ENCODE measurements at places on chromosomes 11 and 22.

GRCh38 chr11:100863080-100863581, 176.0 kb downstream of the ARHGAP42 start:
- DNase-seq: peak; percentile 89

DNA sequence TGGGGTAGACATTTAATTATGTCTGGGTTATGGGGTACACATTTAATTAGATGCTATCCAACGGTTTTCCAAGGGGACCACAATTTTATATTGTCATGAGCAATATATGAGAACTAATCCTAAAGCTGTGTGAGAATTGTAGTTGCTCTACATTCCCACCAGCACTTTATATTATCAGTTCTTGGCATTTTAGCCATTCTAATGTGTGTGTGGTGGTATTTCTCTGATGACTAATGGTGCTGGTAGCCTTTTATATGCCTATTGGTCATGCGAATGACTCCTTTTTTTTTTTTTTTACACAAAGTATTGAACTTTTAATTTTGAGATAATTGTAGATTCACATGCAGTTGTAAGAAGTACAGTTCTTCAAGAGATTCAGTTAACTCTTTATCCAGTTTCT, 26.2 kb downstream of the TMEM135 start:
- peak; percentile 40 for DNase-seq

DNA sequence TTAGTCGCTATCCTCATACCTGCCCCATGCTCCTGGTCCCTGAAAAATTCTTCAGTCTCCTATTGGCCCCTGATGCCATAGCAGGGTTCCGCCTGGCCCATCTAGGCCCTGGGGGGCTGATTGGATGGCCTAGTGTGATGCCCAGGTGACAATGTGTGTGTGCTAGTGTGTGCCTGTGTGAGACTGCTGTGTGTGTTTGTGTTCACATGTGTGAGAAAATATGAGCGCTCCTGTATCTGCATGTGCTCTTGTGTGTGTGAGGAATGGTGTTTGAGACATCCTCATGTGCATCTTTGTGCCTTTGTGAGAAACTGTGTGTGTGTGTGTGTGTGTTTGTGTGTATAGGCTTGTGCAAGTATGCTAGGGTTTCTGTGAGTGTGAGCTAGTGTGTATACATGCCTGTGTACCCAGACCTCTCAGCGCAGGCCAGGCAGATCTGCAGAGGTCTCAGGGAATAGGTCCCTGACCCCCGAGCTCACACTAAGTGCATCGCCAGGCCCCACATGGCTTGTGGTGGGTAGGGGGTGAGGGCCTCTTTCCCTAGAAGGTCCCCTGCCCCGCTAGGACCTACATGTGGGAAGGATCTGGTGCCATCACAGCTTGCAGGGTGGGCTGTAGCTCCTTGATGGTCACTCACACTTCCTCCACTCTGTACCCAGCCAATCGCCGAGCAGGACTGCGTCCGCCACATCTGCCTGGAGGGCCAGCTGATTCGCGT, 64.6 kb downstream of the OTOG start:
- DNase-seq: no peak

DNA sequence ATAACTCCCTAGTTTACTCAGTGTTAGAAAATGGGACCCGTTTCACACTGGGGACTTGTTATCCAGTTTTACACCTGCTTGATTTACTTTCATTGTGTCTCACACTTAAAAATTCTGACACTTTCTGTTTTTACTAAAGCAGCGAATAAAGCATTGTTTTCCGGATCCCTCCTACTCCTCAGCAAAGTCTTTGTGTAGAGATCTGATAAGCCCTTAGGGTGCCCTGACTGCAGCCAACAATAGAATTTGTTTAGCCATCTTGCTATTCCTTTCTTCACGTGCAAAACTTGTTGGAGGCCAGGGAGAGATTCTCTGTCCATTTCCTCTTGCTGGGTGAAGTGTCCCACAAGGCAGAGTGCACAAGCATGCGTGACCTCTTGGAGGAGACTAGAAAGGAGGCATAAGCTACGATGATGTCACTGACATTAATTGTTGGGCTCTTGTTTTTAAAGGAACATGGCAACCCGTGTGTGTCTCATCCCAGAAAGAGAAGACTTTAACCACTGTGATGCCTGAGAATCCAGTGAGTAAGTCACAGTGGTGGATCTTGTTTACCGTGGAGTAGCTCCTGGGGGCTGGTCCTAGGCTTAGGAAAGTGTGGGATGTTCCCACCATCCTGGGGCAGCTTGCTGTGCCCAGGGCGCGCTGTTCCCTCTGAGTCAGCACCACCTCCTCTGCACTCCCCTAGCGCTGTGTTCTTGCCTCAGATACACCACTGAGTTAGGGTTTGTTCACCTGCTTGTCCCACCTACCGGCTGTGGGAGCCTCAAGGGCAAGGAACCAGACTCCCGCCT, 27.7 kb downstream of the MICAL2 start:
- peak; percentile 100 for DNase-seq

DNA sequence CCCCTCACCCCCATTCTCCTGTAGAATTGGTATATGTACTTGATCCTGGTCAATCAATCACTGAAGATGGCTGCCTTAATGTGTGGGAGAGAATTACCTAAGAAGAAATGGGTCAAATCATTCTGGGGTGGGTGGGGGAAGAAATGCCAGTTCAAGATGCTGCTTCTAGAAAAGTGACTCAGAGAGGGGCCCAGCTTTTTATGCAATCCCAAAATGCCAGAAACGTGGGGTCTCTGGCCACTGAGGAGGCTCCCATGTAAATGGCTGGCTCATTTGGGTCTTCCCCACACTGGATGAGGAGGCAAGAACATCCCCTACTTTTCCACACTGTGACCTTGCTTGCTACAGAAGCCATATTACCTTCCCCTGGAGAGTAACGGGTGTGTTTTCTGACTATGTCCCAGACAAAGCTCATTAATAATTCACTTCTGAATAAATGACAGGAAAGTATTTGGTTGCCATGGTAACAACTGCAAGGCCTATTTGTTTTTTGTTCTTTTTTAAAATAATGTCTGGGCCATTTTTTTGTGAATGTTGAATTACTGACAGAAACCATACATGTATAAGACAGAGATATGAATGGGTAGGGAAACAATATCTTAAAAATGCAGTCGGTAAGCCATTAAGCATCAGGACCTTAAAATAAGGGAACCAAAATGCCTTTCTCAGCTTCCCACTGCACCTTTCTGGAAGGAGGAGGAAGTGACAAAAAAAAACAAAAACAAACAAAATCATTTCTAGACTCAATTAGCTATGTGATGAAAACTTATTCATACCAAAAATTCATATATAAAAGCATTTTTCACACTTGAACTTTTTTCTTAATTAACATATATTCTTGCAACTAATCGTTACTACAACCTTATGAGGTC, 32.0 kb downstream of the SLC1A2 start:
- peak; percentile 55 for DNase-seq

DNA sequence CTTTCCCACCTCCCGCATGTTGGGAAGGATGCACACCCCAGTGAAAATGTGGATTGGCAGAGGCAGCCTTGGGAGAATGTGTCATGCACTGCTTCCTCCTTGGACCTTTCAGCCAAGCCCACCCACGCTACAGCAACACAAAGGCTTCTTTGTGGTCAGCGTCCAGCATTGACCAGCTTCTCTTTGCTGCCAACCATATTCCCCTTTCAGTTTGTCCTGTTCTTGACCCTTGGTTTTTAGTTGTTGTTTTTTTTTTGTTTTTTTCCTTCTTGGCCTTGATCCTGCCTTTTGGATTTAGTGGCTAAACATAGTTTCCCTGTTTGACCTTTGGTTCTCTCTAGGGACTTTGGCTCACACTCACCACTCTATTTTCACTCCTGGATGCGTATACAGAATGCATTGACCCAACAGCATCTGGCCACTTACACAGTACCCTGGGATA, 573.6 kb downstream of the INSC start:
- peak; percentile 61 for DNase-seq

DNA sequence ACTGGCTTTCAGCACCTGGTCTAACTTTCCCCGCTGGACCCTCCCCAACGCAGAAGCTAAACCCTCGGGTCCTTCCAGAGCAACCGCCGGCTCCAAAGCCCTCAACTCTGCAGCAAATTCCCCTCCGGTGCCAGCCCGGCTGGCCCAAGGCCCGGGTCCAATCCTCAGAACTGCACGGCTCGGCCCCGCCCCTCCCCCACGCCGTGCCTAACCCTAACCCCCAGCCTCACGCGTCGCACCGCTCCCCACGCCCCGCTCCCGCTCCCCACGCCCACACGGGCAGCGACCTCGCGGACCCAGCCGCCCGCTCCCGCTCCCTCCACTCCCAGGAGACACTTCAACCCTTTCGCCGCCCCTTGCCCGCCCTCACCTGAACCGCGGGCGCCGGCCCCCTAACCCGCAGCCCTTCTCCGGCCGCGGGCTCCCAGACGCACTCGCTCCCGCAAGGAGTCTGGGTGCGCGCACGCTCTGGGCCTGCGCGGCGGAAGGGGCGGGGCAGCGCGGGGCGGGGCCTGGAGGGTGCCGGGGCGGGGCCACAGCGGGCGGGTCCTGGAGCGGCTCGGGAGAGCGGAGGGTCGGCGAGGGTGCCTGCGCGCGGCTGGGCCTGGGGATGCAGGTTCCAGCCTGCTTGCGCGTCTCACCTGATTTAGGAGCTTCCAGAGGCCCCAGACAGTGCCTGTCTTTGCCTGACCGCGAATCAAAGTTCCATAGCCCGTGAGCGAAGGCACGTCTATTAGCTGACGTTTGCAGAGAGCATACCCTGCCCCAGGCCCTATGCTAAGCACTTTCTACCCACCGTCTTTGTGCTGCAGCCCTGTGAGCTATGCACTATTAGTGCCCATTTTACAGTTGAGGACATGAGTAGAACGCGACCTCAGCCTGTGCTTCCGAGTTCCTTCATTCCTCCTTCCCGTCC, at the start of gene NFRKB:
Gene NFRKB, minus strand, starts transcription at position 453 of the 916 bp plus-strand sequence. CDS start 2,729 bp downstream, outside the sequence.
- peak; percentile 47 for DNase-seq

DNA sequence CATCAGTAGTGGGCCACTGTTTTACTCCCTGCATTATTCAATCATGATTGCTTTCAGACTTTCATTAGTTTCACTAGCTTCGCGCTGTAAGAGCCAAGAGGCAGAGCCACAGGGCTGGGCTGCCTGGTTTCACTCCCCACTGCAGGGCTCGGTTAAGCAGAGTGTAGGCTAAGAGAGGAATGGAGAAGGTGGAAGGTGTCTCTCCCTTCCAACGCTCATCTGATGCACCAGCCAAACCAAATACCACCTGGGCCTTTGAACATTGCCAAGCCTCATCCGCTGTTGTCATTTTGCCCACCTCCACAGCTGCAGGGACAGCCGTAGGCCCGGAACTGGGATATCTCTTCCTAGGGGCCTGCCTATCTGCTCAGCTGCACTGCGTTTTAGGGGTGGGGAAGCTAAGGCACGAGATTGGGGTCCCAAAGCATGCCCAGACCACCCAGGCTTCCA, 480 bp upstream of the SMARCB1 start:
- no peak for DNase-seq

DNA sequence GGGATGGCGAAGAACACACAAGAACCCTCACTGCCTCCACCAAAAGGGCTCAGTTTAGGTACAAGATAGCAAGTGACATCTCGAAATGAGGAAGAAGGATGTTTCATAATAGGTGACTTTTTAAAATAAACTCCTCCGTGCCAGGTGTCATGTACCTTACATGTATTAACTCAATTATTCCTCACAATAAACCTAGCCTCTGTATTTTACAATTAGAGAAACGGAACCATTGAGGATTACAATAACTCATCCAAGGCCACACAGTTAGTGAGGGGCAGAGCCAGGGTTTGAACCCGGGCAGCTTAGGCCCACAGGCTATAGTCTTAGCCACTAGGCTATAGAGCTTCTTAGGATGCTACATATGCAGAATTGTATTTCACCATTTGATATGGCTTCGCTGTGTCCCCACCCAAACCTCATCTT, 965 bp upstream of the PAMR1 start:
- peak; percentile 79 for DNase-seq

GRCh38 chr22:39960791-39961746, 872 bp downstream of the TMA7B start:
- DNase-seq: peak; percentile 97

GRCh38 chr11:95443386-95443785, 212.4 kb upstream of the SESN3 start:
- DNase-seq: no peak

DNA sequence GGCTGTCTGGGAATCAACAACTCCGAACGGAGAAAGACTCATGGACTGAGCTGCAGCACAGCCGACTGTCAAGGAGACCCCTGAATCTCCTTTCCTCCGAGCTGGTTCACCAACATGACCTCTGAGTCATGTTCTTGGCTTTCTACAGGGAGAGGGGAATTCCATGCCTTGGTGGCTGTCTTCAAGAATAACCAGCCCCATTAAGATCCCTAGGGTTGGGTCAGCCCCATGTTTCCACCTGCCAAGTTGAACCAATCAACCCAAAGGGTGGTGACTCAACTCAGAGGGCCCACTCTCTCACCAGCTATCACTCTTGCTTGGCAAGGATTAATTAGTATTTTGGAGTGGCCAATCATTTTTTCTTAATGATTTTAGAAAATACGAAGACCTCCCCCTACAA, 28.3 kb upstream of the IGSF22 start:
- no peak for DNase-seq

DNA sequence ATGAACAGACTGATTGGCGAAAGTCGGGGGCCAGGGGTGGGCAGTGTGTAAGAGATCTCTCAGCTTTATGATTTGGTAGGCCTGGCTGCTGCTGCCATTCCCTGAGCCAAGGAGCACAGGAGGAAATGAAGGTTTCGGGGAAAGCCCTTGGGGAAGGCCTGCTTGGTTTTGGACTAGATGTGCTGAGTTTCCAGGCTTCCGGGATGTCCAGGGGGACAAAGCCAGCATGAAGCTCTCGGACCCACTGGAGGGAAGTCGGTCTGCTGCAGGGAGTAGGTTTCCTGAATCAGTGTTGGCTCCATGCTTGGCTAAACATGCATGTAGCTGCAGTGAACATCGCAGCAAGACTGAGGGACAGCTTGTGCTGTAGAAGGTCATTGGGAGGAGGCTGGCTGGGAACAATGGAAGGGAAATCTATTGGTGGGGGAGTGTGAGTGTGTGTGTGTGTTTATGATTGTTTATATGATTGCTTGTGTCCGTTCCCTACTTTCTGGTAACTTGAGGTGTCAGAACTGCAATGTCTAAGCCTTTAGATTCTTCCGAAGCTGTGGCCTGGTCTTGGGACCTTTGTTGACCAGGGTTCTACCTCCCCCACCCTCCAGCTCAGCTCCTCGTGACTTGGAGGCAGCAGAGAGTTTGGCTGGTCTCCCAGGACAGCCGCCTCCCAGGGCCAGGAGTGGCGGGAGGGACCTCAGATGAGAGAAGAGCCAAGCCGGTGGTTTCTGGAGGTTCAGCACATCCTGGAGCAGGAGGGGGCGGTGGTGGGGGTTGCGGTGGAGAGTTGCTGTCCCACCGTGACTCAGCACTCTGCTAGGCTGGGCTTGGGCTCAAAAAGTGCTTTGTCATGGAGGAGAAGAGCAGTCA, 4.0 kb upstream of the FTH1 start:
- peak; percentile 99 for DNase-seq

GRCh38 chr11:130394615-130395014, 33.8 kb downstream of the ADAMTS8 start:
- DNase-seq: no peak

DNA sequence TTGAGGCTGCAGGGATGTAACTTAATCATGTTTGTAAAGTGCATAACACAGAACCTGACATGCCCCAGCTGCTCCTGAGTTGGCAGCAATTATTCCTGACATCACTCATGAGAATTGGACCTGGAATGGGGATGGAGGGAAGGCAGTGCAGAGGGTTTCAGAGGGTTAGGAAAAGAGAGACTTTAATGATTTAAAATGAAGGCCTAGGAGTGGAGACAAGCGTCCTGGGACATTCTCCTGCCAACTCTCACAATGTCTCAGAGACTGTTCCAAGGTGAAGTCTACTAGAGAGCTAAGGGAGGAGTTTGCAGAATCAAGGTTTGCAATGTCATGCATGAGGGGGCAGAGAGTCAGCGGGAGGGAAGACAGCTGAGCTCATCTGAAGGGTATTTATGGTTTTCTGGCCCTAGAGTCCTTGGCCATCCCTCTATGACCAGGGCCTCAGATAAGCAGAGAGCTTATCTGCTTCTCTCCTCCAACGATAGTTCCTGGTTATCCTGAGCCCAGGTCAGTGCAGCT, 36.9 kb downstream of the GGTLC2 start:
- peak; percentile 33 for DNase-seq
